ENCODE measurements at places on chromosomes 13 and 19.

- DNase-seq = peak; percentile 48
Measured at GRCh38 chr19:46022061-46022430, 807 bp downstream of the PGLYRP1 start.

DNA sequence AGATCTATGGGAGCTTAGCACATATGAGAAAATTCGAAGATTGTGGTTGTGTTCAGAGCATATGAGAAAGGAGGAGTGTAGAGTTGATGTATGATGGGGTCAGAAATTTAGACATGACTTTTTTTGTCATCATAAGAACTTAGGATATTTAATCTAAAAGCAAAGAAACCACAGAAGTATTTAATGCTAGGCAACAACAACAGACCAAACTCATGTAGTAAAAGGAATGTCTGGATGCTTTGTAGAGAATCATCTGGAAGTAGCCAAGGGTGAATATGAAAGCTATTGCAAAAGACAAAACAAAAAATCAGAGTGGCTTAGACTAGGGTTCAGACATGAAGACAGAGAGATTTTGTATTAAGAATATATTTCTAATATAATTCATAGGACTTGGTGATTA, 190.3 kb downstream of the SLITRK1 start:
- DNase-seq = no peak

DNA sequence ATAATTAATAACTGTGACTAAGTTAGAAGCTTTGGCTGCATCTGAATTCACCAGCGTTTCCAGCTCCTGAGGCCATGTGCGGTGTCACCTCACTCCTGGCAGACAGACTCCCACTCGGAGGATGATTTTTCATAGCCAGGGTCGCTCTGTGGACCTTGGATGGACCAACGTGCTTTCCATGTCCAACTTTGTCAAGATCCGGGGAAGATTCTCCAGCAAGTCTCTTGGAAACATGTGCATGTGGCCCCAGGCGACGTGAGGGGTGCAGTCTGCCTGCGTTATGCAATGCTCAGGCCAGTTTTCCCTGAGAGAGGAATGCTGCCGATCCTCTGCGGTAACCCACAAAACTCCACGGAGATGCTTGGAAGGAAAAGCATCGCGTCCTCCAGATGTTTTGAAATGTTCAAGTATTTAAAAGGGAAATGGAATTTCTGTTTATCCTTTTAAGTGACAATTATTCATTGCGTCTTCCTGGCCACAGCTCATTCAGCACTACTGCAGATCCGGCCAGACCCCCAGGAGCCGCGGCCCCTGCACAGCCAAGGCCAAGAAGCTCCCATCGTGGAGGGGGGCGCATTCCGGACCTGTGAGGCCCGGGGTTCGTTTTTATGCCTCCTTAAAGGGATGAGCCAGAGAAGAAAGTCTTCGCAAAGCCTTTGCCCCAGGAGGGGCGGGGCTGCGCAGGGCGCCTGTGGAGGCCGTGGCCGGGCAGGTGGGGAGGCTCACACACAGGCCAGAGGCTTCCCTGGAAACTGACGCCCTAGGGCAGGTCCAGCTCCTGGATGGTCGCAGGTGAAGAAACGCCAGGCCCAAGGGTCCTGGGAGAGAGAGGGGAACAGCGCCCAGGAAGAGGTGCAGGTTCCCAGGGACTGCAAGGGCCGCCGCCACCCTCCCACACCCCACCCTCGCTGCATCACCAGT, 46.0 kb downstream of the C13orf46 start:
- DNase-seq = no peak

- DNase-seq = peak; percentile 4
Measured at GRCh38 chr19:42816894-42817293, 51.4 kb upstream of the PSG8 start.

DNA sequence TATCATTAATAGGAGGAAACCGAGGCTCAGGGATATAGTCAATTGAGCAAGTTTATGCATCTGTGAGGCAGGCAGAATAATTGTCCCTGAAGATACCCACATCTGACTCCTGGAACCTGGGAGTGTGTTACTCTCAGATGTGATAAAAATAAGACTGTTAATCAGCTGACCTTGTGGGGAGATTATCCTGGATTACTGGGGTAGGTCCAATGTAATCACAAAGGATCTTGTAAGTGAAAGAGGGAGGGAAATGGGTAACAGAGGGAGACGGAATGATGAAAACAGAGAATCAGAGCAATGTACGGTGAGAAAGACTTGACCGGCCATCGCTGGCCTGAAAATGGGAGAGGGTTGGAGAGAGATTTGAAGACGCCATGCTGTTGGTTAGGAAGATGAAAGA, 3.2 kb upstream of the EDDM13 start:
- DNase-seq = peak; percentile 84

- no peak for DNase-seq
Measured at GRCh38 chr19:623974-624373, 9.4 kb downstream of the POLRMT start.

- DNase-seq = peak; percentile 99
Measured at GRCh38 chr19:16628183-16628983, at the start of gene MED26. Gene MED26, minus strand, starts transcription at chr19:16628204. Its CDS starts 261 bp downstream, at chr19:16627943.

- DNase-seq = no peak
Measured at GRCh38 chr13:66195238-66195637, 1034.9 kb downstream of the PCDH9 start.

All from NCI-H82 (cell line).